ENCODE measurements at places on chromosomes 5 and 9. TPM values are rescaled to one million over a fixed set of nuclear protein-coding genes. Genes with fewer than 3 reads are reported as not detected.

RELL2 gene
- 3.4 TPM for total RNA-seq

CCDC192 gene
- not detected for total RNA-seq

MYOZ3 gene
- 0.18 TPM for total RNA-seq

GCNT4 gene
- total RNA-seq = 0.33 TPM

TMED9 gene
- 235 TPM for total RNA-seq

NPR3 gene
- 16.9 TPM for total RNA-seq

All from A549 treated with dexamethasone at 1 μM for 4 hours (cell line).